HCT116 (cell line): ENCODE measurements at places on chromosomes 16 and 17. TPM values are rescaled to one million over a fixed set of nuclear protein-coding genes. Genes with fewer than 3 reads are reported as not detected.
A peak's percentile ranks its signal among the peaks of the same experiment; 100 is the strongest.

GRCh38 chr17:56074361-56074890, 78.8 kb upstream of the ANKFN1 start:
- DNase-seq: no peak

- no peak for DNase-seq
Measured at GRCh38 chr17:60155815-60156214, 6.0 kb downstream of the CA4 start.

DNA sequence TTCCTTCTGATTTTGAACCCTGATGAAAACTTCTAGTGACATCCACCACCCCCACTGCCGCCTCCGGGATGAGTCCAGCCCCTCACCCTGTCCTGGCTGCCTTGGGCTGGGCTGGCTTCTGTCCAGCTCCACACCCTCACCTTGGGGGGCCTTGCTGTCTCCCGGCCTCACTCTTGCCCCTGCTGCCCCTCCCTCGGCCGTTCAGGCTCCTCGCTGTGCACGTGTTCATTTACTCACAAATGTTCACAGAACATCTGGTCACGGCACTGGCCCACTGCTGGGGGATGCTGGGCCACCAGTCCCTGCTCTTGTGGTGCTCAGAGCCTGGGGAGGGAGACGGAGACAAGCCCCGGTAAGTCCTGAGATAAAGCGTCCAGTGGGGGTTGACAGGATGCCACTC, 40.6 kb downstream of the PRMT7 start:
- DNase-seq: no peak

- DNase-seq: peak; percentile 40
Measured at GRCh38 chr17:6286233-6286632, 148.7 kb downstream of the AIPL1 start.

DNA sequence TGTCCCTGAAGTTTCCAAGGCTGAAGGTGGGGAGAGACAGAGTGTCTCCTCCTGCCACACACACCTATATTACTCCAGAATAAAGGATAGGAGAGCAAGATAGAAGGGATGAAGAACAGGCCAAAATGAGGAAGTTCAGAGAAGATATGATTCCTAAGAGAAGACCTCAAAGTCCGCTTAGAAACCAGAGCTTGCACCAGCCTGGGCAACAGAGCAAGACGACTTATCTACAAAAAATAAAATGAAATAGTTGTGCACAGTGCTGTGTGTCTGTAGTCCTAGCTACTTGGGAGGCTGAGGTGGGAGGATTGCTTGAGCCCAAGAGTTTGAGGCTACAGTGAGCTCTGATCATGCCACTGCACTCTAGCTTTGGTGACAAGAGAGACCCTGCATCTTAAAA, 128.2 kb downstream of the HS3ST3B1 start:
- DNase-seq: no peak

- no peak for DNase-seq
Measured at GRCh38 chr17:43584666-43585102, 38.5 kb upstream of the ETV4 start.

GRCh38 chr17:44105941-44106340, 17.5 kb downstream of the HDAC5 start:
- DNase-seq: no peak

GRCh38 chr17:77646046-77646430, 312.5 kb upstream of the TNRC6C start:
- DNase-seq: no peak

DNA sequence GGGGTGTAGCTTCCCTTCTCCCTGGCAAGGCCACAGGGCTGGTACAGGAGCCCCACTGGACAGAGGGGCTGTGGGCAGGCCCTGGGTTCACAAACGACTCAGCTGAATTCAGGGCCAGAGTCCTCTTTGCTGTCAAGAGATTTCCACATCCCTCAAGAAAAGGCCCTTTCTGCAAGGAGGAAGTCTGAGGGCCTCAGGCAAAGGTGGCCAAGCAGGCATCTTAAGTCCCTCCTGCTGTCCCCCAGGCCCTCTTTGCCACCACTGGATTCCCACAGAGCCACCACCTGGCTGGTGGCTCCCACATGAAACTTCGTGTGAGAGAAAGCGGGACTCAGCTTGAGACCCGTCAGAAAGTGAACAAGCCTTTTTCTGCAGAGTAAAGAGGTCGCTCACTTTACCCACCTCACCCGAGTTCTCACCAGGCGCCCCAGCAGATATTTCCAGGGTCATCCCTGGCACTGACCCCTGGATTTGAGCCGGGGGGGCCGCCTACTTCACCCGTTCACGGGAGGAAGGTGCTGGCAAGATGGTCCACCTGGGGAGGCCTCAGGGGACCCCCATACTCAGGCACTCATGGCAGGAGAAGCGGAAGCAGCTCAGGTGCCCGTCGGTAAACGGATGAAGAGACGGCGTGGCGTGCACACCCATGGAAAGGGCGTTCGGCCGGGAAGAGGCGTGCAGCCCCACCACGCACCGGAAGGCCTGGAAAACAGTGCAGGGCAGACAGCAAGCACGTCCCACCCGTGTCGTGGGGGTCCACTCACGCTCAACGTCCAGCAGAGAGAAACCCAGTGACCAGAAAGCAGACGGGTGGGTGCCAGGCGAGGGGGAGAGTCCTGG, 3.6 kb downstream of the RNF166 start:
- no peak for DNase-seq

- DNase-seq: no peak
Measured at GRCh38 chr16:89613231-89613953, at the start of gene DPEP1. Gene DPEP1, plus strand, starts transcription at chr16:89613642. Its CDS starts 16,769 bp downstream, at chr16:89630411.

GRCh38 chr17:29590411-29591145, 1.1 kb upstream of the GIT1 start:
- peak; percentile 13 for DNase-seq

DNA sequence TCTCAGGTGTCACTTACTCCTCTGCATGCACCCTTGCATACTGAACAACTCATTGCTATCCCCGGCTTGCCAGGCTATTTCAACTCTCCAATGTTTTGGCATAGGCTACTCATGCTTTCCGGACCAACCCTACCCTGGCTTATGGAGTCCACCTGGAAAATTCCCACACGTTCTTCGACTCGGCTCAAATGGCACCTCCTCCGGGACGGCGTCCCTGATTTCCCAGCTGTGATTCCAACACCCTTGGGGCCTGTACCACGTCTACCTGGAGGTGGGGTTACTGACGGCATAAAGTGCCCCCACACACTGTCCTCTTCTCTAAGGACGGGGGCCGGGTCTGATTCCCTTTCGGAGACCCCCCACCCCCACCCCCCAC, 498 bp downstream of the SMYD4 start:
- no peak for DNase-seq

DNA sequence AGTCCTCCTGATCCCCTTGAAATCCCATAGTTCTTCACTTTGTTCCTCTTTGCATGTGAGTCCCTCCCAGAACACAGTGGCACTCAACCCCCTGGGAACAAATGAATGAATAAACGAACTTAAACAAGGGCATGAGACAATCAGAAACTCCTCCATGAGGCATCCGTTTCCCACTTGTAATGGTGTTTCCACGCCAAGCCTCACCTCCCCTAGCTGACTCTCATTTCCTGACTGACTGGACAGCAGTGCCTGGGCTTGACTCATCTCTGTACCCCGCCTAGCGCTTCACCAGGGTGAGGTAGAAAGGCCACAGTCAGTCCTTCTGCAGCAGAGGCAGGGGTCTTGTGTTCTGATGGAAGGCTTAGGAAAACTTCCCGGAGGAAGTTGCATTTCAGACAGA, 14.2 kb downstream of the KIF1C start:
- no peak for DNase-seq

GRCh38 chr17:4872786-4873185, 26.6 kb upstream of the C17orf107 start:
- no peak for DNase-seq

GRCh38 chr17:45355087-45355486, 38.3 kb upstream of the MAP3K14 start:
- DNase-seq: no peak

DNA sequence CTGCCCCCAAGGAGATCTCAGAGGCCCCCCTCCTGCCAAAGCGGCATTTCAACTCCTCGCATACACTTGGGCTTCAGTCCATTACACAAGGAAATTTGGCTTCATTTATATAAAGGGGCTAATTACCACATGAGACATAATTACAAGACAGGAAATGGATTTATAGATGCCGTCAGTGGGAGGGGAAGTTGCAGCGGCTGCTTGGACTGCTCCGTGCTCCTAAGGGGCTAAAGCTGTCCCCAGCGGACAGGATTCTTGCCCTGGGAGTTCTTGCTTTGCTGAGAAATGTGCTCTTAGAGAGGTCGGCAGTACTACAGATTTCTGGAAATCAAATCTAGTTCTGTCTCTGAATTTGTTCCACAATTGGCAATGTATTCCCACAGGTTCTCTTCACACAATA, 57.2 kb upstream of the NLK start:
- DNase-seq: no peak

- DNase-seq: no peak
Measured at GRCh38 chr17:40608061-40608581, 39.5 kb downstream of the SMARCE1 start.

- DNase-seq: no peak
Measured at GRCh38 chr16:49653577-49653976, 202.3 kb downstream of the ZNF423 start.

- no peak for DNase-seq
Measured at GRCh38 chr16:4295581-4295980, 20.3 kb upstream of the GLIS2 start.

DNA sequence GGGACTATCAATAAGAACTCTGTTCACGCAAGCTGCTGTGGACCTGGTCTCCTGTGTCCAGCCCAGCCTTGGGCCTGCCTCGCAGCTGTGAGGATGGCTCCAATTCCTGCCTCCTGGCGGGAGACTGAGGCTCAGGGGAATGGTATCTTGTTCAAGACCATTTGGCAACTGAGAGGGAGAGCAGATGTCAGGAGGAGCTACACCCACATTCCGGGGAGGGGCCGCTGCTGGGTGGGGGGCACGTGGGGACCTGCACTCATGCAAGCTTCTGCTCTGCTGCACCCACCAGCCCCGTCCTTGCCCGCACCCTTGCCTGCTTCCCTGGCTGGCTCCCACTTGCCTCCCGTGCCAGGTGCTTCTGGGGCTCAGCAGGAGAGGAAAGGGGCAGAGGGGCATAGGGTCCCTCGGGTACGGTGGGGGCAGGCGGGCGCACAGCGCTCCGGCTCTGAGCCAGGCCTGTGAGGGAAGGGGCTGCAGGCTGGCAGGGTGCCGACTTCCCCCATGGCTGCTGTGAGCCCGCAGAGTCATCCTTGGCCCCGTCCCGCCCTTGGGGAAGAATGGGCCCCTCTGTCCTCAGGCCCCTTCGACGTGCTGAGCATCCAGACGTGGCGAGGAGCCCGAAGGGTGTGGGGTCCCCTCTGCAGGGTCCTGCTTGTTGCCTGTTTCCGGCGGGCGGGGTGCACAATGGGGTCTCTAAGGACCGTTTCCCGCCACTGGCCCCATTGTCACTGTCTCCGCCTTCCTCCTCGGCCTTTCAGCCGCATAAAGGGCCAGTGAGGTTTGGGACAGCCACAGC, 2.7 kb downstream of the METRN start:
- no peak for DNase-seq

- DNase-seq: no peak
Measured at GRCh38 chr17:33209671-33210070, 83.4 kb downstream of the ASIC2 start.

- no peak for DNase-seq
Measured at GRCh38 chr16:10297341-10298006, 88.4 kb upstream of the ATF7IP2 start.

GRCh38 chr16:85281181-85281580, 168.9 kb upstream of the CIBAR2 start:
- DNase-seq: no peak

DNA sequence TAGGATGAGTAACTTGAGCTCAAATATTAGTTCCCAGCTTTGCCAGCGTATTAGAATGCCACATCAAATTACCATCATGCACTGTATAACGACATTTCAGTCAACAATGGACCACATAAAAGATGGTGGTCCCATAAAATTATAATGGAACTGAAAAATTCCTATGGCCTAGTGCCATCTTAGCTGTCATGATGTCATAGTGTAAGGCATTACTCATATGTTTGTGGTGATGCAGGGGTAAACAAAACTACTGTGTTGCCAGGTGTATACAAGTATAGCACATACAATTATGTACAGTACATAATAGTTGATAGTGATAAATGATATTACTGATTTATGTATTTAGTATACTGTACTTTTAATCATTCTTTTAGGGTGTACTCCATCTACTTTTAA, 54.4 kb upstream of the NETO2 start:
- DNase-seq: no peak

DNA sequence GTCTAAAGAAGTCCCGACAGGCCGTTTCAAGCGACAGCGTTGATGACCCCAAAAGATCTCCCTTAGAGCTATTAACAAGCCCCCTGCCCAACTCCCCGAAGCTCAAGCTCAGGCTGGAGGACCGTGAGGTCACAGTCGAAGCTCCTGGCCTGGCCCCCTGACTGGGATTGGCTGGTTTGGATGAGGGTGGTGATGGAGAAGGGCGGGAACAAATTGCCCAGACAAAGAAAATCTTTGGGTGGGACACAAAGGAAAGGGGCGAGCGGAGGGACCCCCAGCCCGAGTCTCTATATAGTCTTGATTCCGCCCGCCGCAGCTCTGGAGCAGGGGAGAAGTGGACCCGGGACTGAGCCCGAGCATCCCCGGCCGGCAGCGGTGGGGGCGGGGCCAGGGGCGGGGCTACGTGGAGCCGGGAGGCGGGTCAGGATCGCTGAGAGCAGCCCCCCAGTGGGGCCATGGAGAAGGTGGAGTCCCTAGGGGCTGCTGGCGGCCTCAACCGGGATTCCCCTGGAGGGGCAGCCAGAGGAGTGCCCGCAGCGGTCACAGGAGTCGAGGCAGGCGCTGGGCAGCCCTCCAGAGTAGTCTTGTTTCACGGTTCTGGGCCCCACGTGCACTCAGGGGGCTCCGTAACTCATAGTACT, 982 bp upstream of the NEURL4 start:
- peak; percentile 64 for DNase-seq

DNA sequence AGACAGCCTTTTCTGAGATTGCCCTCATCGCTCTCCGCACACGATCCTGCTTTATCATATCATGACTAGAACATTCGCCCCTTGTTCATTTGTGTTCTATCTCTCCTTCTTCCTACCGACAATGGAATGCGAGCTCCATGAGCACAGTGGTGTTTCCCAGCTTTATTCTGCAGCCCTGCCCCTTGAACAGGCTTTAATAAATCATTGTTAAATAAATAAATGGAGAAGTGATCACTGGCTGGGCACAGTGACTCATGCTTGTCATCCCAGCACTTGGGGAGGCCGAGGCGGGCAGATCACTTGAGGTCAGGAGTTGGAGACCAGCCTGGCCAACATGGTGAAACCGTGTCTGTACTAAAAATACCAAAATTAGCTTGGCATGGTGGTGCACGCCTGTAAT, 1063.3 kb upstream of the EEF2KMT start:
- no peak for DNase-seq

The OR4D1 gene
- not detected for total RNA-seq

The KRTAP3-1 gene
- total RNA-seq: not detected

The NACA2 gene
- not detected for total RNA-seq

The CCL4L2 gene
- total RNA-seq: 0.37 TPM

The TBC1D26 gene
- total RNA-seq: 1.1 TPM

The CRYBA1 gene
- not detected for total RNA-seq

The BICDL2 gene
- total RNA-seq: 21.3 TPM

The EVPLL gene
- total RNA-seq: not detected

The PDIA2 gene
- 0.93 TPM for total RNA-seq

The POLG2 gene
- 51.5 TPM for total RNA-seq
